ENCODE measurements at places on chromosomes 6 and 20.

DNA sequence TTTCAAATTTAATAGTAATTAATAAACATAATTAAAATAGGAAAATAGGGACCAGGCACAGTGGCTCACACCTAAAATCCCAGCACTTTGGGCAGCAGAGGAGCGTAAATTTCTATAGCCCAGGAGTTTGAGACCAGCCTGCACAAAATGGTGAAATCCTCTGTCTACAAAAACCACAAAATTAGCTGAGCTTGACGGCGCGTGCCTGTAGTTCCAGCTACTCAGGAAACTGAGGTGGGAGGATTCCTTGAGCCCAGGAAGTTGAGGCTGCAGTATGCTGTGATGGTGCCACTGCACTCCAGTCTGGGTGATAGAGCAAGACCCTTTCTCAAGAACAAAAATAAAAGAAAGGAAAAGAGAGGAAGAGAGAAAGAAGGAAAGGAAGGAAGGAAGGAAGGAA is 1387.0 kb upstream of the ADGRB3 start:
- DNase-seq, result no peak

GRCh38 chr20:62458275-62459251 is 17.2 kb downstream of the GATA5 start:
- DNase-seq, result no peak

DNA sequence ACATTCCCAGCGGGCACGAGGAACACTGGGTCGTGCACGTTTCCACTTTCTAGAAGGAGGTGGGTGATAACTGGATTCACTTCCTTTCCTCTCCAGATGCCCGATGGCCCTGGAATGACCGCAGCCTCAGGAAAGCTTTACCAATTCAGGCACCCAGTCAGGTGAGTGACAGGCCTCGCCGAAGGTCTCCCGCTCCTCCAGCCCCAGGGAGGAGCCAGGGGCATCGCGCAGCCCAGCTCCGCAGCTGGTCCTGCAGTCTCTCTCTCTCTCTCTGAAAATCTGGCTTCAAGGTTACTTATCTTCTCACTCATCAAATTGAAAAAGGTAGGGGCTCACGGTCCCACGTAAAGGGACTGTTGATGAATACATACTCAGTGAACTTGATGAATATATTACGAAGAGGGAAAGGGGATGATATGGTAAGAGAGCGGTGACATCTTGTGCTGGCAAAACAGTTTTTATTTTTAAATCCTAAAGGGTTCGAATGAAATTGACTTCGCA is 891 bp downstream of the RIPPLY2 start:
- DNase-seq, result no peak

- DNase-seq, result no peak
These were observed 9.2 kb upstream of the IL22RA2 start for GRCh38 chr6:137182654-137183073.

- no peak for DNase-seq
These were observed 64.8 kb downstream of the UTRN start for GRCh38 chr6:144349690-144350527.

DNA sequence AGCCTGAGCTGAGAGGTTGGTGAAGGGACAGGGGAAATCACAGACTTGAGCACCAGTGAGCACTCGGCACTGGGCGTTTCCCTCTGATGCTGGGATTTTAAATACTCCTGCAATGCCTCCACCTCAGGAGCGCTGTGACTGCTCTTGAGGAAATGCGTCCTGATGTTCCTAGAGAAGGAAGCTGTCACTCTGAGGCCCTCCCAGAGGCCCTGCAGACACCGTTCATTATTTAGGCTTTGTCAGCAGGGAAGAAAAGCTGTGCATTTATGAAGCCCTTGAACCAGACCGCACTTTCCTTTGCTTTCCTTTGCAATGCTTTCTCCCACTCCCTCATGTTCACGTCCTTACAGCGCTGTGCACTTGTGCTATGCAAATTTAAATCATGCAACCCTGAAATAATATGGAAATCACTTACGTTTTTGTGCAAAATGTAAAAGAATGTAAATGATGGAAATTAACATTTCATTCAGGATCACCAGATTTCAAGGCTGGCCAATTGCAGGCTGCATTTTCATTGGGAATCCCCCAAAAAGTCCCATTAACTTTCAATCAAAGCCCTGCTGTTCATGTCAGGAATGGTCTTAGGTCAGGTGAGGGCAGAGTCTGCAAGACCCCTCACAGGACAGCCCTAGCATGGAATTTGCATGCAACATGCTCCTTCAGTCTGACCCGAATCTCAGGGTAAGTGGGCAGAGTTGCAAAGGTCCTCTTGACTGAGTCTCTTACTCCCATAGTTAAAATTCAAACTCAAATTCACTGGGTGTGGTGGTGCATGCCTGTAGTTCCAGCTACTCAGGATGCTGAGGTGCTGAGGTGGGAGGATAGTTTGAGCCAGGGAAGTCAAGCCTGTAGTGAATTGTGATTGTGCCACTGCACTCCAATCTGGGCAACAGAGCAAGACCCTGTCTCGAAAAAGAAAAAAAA is 45.8 kb upstream of the SYNDIG1 start:
- DNase-seq, result no peak

DNA sequence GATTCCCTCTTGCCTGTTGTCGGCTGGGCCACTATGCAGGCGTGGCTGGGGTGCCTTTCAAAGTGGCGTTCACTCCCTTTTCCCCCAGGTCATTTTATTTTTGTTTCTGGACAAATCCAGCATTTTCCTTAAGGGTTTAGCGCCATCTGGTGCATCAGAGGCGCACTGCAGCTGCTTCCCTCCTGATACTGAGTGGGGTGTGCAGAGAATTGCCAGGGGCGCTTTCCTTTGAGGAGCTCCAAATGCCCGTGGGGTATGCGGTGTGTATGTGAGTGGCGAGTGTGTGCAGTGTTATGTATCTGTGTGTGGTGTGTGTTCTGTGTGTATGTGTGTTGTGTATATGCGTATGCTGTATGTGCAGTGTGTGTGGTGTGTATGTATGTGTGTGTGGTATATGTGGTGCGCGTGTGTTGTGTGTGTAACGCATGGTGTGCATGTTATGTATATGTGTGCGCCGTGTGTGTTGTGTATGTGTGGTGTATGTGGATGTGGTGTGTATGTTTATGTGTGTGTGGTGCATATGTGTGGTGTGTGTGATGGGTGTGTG is 100.1 kb upstream of the AGPAT4 start:
- DNase-seq, result peak; percentile 28

- no peak for DNase-seq
These were observed 261.4 kb upstream of the JARID2 start for GRCh38 chr6:14984519-14984853.

GRCh38 chr6:43193929-43194328 is 11.9 kb downstream of the CUL9 start:
- no peak for DNase-seq

DNA sequence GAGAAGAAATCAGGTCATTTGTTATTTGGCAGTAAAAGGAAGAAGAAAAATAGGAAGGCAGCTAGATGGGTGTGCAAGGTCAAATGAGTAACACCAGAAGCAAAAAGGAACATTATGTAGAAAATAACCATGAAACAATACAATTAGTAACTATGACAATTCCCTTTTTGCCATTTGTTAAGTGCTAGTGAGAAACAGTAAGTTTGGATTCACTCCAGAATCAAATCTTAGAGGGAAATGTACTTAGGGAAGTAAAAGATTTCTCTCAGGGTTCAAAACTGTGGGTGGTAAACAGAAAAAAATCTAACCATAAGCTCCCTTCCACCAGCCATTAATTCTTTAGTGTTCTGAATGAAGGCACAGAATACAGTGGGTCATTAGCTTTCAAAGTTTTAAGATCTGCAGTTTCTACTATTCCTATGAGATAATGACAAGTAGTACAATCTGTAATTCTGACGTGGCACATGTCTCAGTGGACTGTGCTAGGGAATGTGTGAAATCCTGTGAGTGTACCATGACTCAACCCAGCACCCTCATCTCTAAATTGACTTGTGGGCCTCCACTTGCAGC is 17.1 kb downstream of the REPS1 start:
- DNase-seq, result no peak

- peak; percentile 14 for DNase-seq
These were observed 54.1 kb upstream of the TPD52L1 start for GRCh38 chr6:125099211-125100073.

GRCh38 chr6:16633465-16633864 is 127.8 kb downstream of the ATXN1 start:
- DNase-seq, result no peak

GRCh38 chr6:138087593-138088325 is 19.5 kb downstream of the PERP start:
- no peak for DNase-seq
